Suppressor macrophage treated with lipopolysaccharide for 4 hours (primary cell): ENCODE measurements at places on chromosomes 4 and X.
A peak's percentile ranks its signal among the peaks of the same experiment; 100 is the strongest.

DNA sequence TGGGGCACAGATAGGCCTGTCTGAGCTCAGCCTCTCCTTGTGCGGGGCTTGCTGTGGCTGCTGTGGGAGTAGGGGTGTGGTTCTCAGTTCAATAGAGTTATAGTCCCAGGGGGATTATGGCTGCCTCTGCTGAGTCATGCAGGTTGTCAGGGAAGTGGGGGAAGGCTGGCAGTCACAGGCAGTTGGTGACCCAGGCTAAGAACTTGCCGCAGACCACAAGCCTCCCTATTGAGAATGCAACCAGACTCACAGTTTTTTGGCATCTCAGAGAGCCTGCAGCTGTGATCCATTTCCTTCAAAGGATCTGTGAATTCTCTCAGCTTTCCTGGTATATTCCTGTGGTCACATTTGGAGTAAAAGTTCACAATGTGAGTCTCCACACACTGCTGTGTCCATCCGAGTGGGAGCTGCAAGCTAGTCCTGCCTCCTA, 364.9 kb downstream of the ZNF674 start:
- no peak for DNase-seq

DNA sequence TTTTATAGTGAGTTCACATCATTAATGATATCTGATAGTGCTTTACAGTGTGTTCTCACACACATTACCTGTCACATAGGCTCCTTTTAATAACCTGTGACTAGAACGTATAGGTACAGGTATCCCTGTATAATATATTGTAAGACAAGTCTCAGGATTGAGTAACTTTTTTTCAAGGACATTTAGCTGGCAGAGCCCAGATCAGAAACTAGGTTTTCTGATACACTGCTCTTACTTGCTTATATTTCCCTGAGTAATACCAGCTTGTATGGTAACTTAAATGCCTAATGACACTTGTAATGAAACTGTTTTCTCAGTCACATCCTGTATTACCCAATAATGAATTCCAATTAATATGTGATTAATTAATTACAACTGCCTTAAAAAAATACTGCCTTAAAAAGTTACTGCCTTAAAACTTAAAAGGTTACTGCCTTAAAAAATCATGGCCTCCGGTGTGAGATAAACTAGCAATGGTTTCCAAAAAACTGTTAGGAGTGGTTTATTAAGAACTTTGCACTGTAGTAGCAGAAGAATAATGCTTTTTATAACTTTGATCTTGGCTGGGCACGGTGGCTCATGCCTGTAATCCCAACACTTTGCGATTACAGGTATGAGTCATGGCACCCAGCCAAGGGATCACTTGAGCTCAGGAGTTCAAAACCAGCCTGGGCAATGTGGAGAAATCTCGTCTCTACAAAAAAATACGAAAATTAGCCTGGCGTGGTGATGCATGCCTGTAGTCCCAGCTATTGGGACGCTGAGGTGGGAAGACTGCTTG, 11.9 kb downstream of the COPS4 start:
- no peak for DNase-seq

GRCh38 chrX:27987862-27988646, 6.8 kb upstream of the DCAF8L1 start:
- no peak for DNase-seq

DNA sequence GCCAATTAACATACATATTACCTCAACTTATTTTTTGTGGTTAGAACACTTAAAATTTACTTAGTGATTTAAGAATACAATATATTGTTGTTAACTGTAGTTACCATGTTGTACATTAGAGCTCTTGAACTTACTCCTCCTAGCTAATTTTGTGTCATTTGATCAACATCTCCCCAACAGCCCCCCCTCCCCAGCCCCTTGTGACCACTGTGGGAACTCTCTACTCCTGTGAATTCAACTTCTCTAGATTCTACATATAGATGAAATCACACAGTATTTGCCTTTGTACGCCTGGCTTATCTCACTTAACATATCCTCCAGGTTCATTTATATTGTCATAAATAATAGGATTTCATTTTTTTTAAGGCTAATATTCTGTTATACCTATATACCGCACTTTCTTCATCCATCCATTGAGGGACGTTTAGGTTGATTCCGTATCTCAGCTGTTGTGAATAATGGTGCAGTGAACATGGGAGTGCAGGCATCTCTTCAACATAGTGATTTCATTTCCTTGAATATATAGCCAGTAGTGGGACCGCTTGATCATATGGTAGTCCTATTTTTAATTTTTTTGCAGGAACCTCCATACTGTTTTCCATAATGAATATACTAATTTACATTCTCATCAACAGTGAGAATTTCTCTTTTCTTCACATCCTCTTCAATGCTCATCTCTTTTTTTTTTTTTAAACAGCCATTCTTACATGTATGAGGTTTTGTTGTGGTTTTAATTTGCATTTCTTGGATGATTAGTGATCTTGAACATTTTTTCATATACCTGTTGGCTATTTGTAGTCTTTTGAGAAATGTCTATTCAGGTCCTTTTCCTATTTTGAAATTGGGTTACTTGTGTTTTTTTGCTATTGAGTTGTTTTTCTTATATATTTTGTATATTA, 66.8 kb downstream of the RAPGEF2 start:
- no peak for DNase-seq

DNA sequence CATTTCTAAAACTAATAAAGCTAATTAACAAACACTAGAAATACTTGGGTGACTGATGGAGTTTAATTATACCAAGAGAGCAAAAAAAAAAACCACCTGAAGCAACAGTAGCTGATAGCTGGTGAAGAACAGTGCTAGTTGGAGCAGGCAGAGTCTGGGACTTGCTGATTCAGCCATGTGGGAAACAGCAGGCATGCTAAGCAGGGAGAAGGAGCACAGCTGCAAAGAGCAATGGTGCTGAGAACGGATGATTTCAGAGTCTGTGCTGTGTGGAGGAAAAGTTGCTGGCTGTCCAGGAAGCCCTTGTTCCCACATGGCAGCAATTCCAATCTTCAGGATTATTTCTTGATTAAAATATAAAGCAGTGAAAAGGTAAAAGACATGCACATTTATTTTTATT, 68.8 kb downstream of the NPY1R start:
- no peak for DNase-seq

DNA sequence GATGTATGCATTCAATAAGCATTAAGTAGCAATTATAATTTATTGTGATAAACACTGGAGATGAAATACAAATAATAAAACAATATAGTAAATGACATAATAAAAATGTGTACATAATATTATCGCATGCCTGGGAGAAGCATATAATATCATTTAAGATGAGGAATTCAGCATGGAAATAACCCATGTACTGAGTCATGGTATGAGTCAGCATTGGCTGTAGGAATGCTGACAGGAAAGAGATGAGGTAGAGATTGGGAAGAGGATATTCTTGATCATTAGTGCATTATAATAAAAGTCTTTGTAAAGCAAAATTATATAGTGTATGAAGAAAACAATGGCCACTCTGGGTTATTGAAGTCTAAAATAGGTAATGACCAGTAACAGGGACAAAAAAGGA, 82.8 kb downstream of the MAGEB10 start:
- DNase-seq: no peak

DNA sequence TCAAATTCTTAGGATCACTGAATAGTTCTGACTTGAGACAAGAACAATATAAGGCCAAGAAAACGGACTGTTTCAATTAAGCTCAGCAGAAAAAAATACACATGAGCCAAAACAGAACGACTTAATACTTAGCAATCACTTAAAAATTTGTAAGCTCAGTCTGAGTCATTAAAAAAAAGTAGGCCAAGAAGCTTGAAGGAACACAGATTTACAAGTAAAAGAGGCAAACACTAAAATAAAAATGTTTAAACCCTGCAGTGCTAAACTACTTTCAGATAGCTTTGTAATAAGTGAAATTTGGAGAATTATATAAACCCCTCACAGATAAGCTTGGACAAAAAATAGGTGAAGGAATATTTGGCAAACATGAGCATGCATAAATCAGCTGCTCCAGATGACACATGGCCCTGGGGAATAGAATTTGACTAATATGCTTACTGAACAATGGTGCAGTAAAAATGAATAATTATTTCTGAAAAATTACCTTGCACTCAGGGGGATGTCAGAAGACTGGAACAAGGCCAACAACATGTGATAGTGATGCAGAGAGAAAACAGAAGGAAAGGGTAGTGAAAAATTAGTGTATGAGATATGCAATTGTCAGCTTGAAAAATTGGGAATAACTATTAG, 49.6 kb downstream of the LNX1 start:
- peak; percentile 11 for DNase-seq
